Stimulated activated CD8-positive, alpha-beta memory T cell treated with anti-CD3 and anti-CD28 coated beads, Interleukin-12 subunit alpha, Interleukin-12 subunit beta, amount 100 ng/mL, for 1 hour (primary cell): ENCODE measurements at places on chromosomes 12 and 14.
A peak's percentile ranks its signal among the peaks of the same experiment; 100 is the strongest.

GRCh38 chr12:75739912-75740311 lies 228.5 kb upstream of the KRR1 start:
- DNase-seq = no peak

DNA sequence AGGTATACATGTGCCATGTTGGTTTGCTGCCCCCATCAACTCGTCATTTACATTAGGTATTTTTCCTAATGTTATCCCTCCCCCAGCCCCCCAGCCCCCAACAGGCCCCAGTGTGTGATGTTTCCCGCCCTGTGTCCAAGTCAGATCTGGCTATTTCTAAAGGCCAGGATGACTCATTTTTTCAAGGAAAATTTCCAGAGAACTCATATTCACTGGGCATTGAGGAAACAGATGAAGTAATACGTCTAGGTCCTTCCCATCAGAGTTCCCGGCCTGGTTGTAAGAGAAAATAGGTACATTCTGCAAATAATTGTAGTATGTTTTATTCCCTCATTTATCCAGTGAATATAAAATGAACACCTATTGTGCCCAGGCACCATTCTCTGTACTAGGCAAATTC lies 345.2 kb downstream of the BCL11B start:
- DNase-seq = no peak

- DNase-seq = no peak
Observed at GRCh38 chr12:23753628-23754365, 195.7 kb downstream of the SOX5 start.

DNA sequence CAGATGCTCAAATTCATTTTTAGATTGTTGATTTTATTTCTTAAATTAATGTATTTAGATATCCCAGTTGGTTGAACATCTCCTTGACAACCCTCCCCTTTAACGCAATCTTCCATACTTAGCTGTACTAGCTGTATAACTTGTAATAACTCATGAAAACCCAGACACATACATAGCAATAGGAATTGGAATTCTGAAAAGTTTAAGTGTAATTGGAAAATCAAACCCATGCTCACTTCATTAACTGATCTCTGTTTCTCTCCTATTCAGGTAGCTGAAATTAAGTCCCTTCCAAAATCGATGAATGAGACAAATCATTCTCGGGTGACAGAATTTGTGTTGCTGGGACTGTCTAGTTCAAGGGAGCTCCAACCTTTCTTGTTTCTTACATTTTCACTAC lies at the start of gene OR4K15:
Gene OR4K15 (plus strand): TSS at position 301 of the 400 bp plus-strand sequence. CDS start 0 bp downstream, at position 301.
- DNase-seq = no peak

GRCh38 chr12:95723693-95724384 lies 66.7 kb downstream of the NTN4 start:
- DNase-seq = no peak

- DNase-seq = no peak
Observed at GRCh38 chr14:59086241-59086882, 102.1 kb upstream of the DAAM1 start.

DNA sequence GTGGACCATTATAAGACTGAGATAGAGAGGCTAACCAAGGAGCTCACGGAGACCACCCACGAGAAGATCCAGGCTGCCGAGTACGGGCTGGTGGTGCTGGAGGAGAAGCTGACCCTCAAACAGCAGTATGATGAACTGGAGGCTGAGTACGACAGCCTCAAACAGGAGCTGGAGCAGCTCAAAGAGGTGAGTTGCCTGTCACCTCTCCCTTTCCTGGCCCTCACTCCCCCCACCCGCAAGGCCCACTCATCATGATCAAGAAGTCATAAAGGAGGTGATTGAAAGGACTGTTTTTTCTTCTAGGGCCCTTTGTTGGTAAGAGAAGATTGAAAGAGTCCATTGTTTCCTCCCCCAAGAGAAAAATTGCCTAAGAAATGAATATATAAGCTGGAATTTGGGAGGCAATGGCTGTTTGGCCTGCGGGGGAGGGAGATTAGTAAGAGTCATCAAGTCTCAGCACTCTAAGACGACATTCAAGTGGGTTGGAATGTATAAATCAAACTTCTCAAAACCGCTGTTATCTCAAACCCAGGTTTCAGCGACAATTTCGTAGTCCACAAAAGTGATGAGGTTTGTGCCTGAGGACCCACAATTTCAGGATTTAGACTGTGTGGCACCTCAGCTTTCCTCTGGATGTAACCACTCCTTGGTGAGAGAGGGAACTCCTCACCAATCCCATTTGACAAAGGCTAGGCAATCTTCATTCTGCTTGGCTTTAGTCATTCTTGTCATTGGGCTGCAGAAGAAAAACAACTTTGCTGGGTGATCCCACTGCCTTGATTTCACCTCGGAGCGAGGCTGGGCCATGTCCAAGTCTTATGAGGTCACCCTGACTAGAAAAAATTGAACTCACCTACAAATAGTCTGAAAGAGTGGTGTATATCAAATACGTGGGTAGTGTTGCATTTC lies 966 bp downstream of the BICD1 start:
- DNase-seq = no peak

DNA sequence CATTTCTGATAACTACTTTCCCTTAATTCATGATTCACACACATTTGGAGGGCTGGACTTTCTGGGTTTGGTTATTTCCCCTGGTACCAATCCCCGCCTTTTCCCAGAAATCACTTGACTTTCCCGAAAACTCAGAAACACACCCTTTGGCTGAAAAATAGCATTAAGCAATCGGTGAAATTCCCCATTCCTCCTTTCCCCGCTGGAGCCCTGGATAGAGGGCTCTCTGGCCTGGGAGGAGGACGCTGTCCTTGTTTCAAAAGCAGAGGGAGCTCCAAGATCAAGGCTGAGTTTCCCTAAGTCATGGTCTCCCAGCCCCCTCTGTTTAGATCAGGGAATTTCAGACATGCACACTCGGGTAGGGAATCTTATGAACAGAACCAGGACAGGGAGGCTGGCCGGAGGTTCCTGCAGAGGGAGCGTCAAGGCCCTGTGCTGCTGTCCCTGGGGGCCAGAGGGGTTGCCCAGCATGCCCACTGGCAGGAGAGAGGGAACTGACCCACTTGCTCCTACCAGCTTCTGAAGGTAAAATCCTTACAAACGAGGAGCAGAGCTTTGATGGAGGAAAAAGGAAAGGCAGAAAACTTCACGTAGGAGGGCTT lies at the start of gene C1S:
Gene C1S (plus strand): TSS at position 366 of the 602 bp plus-strand sequence. CDS start 1,195 bp downstream, outside the sequence.
- no peak for DNase-seq

DNA sequence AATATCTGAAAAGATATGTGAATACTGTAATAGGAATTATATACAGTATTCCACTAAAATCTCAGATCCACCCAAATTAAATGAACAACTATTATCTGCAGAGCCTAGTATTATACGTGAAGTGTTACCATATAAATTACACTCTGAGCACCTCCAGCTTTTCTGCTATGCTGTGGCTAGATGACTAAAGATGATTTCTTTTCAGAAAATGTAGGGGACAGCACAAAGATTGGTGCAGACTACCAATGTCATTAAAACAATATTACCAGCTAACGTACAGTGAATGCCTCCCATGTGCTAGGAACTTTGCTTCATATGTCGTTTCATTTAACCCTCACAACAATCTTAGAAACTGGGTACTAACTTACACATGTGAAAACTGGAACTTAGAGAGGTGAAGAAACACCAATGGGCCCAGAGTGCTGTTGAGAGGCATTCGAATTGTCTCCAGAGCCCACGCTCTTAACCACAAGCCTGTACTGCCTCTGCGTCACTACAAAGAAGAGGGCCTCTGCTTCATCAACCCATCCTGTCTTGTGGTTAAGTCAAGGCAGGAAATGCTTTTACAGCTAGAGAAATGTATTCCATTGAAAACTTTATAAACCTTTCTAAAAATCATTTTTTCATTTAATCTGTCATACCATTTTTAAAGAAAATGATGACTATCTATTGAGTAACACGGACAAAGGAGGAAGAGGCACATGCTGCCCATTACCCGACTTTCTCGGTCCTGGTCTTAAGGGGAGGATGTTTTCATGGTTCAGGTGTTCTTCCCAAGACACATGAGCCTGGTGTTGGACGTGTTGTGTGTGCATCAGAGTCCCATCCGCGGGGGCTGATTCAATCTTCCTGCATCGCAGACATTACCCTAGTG lies 1.3 kb downstream of the GPR65 start:
- DNase-seq = peak; percentile 48

DNA sequence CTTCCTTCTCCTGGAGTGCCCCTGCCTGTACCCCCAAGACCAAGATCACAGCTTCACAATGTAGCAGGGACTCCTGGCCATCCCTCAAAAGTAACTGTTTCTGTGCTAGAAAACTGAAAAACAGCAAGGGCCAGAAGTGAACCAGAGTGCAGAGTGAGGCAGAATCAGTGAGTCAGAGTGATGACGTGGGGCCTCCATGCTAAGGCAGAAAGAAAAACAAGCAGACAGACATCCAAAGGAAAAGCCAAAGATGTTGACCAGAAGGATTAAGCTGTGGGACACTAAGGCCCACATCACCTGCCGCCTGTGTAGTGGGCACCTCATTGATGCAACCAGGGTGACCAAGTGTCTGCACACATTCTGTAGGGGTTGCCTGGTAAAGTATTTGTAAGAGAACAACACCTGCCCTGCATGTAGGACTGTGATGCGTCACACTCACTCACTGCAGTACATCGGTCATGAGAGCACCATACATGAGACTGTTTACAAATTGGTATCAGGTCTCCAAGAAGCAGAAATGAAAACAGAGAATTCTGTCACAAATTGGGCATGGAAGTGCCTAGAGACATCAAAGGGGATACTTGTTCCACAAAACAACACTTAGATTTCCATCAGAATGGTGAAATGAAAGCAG lies 51.2 kb downstream of the ARMH4 start:
- no peak for DNase-seq

- DNase-seq = no peak
Observed at GRCh38 chr12:109018296-109018695, 2.6 kb downstream of the SVOP start.

DNA sequence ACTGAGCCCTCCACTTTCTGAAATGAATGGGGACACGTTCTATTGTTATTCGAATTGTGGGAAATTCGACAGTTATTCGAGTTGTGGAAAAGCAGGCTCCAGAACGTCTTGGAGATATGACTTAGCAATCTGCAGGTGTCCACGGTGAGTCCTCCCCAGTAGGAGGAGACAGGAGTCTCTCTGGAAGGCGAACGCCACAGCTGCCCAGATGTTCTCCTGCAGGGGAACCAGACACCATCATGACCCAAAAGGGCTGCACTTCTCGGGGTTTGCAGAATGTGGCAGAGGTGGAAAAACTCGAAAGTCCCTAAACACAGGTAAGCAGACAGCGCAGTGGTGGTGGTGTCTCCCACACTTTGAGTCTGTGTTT lies 363.6 kb upstream of the SFSWAP start:
- no peak for DNase-seq

DNA sequence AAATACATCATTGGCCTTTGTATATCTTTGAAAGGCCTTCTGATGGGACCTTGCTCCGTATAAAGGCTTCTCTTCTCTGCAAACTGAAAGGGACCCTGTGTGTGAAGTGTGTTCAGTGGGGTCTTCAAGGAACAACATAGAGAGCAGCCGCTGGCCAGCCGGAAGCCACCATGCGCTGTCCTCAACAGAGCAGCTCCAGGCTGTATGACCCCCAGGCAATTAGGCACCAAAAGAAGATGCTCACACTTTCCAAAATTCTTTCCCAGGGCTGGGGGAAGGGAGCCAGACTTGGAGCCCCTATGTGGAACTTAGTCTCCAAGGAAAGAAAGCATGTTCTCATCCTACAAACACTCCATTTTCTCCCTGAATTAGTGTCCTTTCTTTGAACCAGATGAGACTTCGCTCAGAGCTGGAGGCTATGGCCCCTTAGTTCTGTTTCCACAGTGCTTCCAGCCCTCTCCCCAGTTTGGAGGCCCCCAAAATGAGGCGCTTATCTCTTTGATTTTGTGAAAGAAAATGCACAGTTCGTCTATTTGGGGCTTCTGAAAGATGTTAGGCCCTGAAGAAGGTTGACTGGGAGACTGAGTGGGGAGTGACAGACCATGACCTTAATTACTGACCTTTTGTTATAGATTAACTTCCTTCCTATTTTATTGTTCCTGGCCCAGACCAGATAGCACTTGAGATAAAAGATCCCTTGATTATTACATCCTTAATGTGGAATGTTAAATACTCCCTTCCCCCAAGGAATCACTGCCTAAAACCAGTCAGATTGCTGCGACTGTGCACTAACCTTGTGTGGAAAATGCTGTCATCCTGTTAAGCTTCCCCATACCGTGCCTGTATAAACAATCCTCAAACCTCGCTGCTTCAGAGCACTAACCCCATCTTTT lies 128.3 kb upstream of the FGD4 start:
- no peak for DNase-seq

DNA sequence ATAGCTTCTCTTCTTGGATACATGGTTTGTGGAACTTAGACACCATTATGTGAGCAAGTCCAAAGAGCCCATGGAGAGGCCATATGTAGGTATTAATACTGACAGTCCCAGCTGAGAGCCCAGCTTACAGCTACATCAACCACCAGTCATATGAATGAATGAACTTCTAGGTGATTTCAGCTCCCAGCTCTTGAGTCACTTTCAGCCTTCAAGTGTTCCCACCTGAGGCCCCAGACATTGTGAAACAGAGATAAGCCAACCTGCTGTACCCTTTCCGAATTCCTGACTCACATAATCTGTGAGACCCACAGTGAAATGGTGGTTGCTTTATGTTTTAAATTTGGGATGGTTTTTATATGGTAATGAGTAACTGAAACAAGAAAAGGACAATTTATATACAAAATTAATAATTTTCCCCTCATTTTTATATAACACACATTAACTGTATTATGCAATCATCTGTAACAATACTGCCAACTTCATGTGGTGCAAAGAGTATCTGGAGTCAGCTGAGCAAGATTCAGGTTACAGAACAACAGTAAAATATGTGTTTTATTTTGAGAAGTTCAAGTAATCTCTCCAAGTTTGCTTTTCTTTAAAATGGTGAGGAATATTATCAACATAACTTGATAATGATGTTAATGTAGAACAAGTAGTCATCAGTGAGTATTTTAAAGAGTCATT lies 27.7 kb upstream of the FBXO33 start:
- DNase-seq = no peak

- no peak for DNase-seq
Observed at GRCh38 chr12:67512061-67512460, 136.5 kb upstream of the DYRK2 start.

DNA sequence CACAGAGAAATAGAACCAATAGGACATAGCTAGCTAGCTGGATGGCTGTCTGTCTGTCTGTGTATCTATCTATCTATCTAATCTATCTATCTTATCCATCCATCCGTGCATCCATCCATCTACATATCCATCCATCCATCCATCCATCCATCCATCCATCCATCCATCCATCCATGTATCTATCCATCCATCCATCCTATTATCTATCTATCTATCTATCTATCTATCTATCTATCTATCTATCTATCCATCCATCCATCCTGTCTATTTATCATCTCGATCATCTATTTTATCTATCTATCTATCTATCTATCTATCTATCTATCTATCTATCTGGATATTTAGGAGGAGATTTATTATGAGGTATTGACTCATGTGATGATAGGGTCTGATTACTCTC lies 84.9 kb downstream of the DNAH10 start:
- no peak for DNase-seq
